ENCODE measurements at places on chromosomes 2 and 18. TPM values are rescaled to one million over a fixed set of nuclear protein-coding genes. Genes with fewer than 3 reads are reported as not detected.

Gene SAG
- not detected for total RNA-seq

GRCh38 chr2:197210430-197210829, 100.2 kb downstream of the ANKRD44 start:
- H3K4me3 ChIP-seq: no peak overlapping the region
- no peak overlapping the region for H3K27ac ChIP-seq
- H3K27me3 ChIP-seq: no peaks in the 10 kb centered on the region

- no peak for DNase-seq
- no peak overlapping the region for H3K4me3 ChIP-seq
- no peak overlapping the region for H3K27ac ChIP-seq
- H3K27me3 ChIP-seq: no peaks in the 10 kb centered on the region
Observed at GRCh38 chr18:72999971-73000607, 132.3 kb upstream of the NETO1 start.

GRCh38 chr18:37122877-37123276, 293.9 kb downstream of the KIAA1328 start:
- no peak overlapping the region for H3K4me3 ChIP-seq
- H3K27ac ChIP-seq: no peak overlapping the region
- no peaks in the 10 kb centered on the region for H3K27me3 ChIP-seq
- no peaks in the 10 kb centered on the region for H3K4me1 ChIP-seq

Gene CD207
- total RNA-seq: 0.59 TPM

GRCh38 chr18:9478545-9478944, 3.2 kb downstream of the RALBP1 start:
- no peak for DNase-seq
- H3K27ac ChIP-seq: no peak overlapping the region

DNA sequence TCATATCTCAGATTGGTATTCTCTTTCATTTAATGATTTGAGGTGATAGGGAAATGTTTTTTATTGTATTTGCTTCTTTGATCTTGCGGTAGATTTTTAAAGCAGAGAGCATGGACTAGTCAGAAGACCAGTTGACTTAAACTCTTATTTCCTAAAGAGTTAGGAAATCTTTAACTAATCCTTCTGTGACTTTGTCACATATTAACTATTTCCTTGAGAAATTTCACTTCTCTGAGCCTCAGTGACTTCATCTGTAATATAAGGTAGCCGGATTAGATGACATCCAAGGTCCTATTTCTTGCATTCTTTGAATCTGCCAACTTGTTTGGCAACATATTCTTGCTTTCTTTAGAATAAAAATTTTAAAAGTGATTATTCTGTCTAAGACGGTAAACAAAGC, 55.6 kb downstream of the MTX2 start:
- H3K27me3 ChIP-seq: no peaks in the 10 kb centered on the region
- no peak overlapping the region for H3K27ac ChIP-seq
- H3K4me1 ChIP-seq: peaks cover 5% of the 10 kb centered on the region
- H3K4me3 ChIP-seq: no peak overlapping the region
- H3K36me3 ChIP-seq: no peaks in the 10 kb centered on the region

GRCh38 chr18:5415031-5415430, 119.5 kb upstream of the ZBTB14 start:
- no peaks in the 10 kb centered on the region for H3K27me3 ChIP-seq
- H3K4me1 ChIP-seq: no peaks in the 10 kb centered on the region
- H3K27ac ChIP-seq: no peak overlapping the region
- no peak overlapping the region for H3K4me3 ChIP-seq
- H3K36me3 ChIP-seq: no peaks in the 10 kb centered on the region
- DNase-seq: no peak

DNA sequence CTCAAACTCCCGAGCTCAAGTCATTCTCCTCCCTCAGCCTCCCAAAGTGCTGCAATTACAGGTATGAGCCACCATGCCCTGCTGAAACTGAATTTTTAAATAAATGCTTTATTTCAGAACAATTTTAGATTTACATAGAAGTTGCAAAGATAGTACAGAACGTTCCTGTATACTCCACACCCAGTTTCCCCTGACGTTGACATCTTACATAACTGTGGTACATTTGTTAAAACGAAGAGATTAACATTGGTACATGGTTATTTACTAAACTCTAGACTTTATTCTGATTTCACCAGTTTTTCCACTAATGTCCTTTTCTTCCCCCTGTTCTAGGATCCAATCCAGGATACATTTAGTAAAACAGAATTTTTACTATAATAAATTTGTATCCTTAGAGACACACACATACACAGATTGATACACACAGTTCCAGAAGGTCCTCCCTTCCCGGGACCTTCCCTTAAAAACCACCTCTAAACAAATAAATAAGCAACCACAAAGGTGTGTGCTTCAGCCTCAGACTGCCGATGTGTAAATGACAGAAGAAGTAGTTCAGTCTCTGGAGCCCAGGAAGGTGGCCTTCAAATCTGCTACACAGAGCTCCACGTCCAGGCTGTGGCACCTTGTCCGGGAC, 6.9 kb downstream of the NEU2 start:
- no peak overlapping the region for H3K27ac ChIP-seq
- H3K4me1 ChIP-seq: no peaks in the 10 kb centered on the region
- H3K27me3 ChIP-seq: no peaks in the 10 kb centered on the region
- no peak for DNase-seq
- no peak overlapping the region for H3K4me3 ChIP-seq

Gene UGT1A10
- not detected for total RNA-seq

DNA sequence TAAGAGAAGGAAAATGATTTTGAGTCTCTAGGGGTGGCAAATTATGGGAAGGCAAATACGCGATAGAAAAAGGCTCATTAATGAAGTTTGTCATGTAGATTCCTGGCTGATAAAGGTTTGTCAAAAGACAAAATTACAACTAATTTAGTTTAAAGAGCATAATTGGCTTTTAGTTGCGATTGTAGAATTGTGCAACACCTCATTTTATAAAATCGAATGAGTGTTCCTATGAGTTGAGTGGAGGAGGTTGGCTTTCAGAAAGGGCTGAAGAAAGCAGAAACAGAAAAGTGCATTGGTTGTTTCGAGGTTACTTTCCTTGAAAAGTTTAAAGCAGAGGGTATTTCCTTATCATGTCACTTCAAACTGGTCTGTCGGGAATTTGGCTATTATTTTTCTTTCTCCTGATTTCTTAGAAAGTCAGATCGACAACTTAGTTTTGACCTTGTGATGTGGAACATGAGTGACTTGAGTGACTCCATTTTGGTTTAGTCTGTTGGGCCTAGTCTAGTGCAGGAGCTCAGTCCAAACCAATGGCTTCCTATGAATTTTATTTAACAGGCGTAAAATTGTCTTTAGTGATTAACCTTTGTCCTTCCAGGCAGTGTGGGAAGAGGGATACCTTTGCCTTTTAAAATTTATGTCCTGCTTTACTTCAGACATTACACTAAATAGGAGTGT, 2.2 kb upstream of the PCYOX1 start:
- no peak overlapping the region for H3K4me3 ChIP-seq
- H3K36me3 ChIP-seq: no peaks in the 10 kb centered on the region
- no peak overlapping the region for H3K27ac ChIP-seq

Gene RAMP1
- 32.8 TPM for total RNA-seq

GRCh38 chr18:69674292-69674877, 273.3 kb downstream of the CD226 start:
- DNase-seq: no peak
- H3K4me3 ChIP-seq: no peak overlapping the region
- H3K27ac ChIP-seq: no peak overlapping the region
- no peaks in the 10 kb centered on the region for H3K27me3 ChIP-seq

Gene CPS1
- 1.5 TPM for total RNA-seq

DNA sequence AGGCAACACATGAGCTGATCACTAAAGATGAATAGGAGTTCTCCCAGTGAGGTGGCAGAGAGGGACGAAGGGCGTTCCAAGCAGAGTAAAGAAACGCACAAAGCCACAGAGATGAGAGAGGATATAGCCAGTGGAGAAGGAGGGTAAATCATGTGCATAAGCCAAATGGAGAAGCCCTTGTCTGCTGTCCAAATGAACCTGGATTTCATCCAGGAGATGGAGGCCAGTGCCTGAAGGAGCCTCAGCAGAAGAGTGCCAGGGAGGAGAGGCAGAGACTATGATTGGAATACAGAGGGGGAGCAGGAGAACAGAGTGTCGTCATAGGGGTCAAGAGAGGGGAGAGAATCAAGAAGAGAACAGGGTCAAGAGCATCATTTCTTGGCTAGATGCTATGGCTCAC, 48.9 kb upstream of the STPG4 start:
- no peaks in the 10 kb centered on the region for H3K36me3 ChIP-seq
- no peaks in the 10 kb centered on the region for H3K27me3 ChIP-seq
- H3K4me3 ChIP-seq: no peak overlapping the region
- H3K27ac ChIP-seq: no peak overlapping the region
- no peak for DNase-seq

Gene ATP6V1C2
- total RNA-seq: 0.11 TPM

DNA sequence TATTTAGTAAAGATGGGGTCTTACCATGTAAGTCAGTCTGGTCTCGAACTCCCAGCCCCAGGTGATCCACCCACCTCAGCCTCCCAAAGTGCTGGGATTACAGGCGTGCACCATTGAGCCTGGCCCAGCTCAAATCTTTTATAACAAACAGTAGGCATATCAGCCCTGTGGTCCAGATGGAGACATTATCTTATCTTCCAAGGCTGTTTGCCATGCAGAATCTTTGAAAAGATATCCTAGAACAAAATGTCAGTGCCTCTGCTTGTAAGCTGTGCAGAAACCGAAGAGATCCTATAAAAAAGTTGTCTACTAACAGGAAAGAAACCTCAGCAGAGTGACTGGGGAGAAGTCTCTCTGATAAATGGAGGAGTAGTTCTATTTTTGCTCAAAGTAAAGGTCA, 142.1 kb downstream of the PTH2R start:
- H3K4me3 ChIP-seq: no peak overlapping the region
- H3K27ac ChIP-seq: no peak overlapping the region
- no peaks in the 10 kb centered on the region for H3K27me3 ChIP-seq
- DNase-seq: no peak
- no peaks in the 10 kb centered on the region for H3K4me1 ChIP-seq

- no peak overlapping the region for H3K27ac ChIP-seq
- H3K36me3 ChIP-seq: no peaks in the 10 kb centered on the region
- H3K4me1 ChIP-seq: no peaks in the 10 kb centered on the region
Observed at GRCh38 chr18:21163647-21164547, 52.3 kb upstream of the ROCK1 start.

Gene ELOA2
- not detected for total RNA-seq

GRCh38 chr2:220574038-220574437, 946.6 kb downstream of the SLC4A3 start:
- H3K27me3 ChIP-seq: no peaks in the 10 kb centered on the region
- no peak for DNase-seq
- no peaks in the 10 kb centered on the region for H3K4me1 ChIP-seq
- no peak overlapping the region for H3K27ac ChIP-seq
- no peak overlapping the region for H3K4me3 ChIP-seq
- H3K36me3 ChIP-seq: no peaks in the 10 kb centered on the region

DNA sequence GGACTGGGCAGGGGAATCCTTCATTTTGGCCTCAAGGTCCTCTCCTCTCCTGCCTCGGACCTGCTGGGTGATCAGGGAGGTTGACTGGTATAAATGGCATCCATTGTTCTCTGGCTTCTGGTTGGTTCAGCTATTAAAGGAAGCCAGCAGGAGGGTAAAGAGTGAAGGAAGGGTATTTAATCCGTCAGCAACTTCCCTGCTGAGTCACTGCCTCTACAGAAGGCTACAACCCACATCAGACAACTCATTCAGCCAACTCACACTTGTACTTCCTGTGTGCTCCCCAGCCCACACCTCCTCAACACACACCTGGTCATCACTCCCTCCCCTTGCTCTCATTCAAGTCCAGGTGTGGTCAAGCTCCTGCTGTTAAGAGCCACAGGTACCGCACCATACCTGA, 68.3 kb upstream of the MRPS9 start:
- H3K36me3 ChIP-seq: no peaks in the 10 kb centered on the region
- H3K27me3 ChIP-seq: no peaks in the 10 kb centered on the region
- DNase-seq: no peak

DNA sequence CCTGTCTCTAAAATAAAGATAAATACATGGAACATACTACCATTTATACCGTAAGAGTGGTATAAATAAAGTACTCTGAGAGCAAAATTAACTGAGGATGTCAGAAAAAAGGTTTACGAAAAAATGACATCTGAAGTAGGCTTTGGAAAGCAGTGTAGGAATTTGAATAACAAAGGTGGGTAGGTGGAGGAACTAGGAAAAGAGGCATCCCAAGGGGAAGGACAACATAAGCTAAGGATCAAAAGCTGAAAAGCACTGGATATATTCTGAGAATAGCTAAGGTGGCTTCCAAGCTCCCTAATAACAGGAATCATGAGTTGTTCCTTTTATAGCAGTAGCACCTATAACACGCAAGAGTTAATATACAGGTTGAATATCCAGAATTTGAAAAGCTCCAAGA, 91.3 kb downstream of the BAZ2B start:
- DNase-seq: no peak
- no peaks in the 10 kb centered on the region for H3K4me1 ChIP-seq
- H3K36me3 ChIP-seq: no peaks in the 10 kb centered on the region

GRCh38 chr2:14866736-14867352, 234.3 kb downstream of the LRATD1 start:
- no peaks in the 10 kb centered on the region for H3K36me3 ChIP-seq
- H3K4me3 ChIP-seq: no peak overlapping the region
- no peaks in the 10 kb centered on the region for H3K4me1 ChIP-seq
- H3K27me3 ChIP-seq: no peaks in the 10 kb centered on the region
- H3K27ac ChIP-seq: no peak overlapping the region

Gene CNGA3
- not detected for total RNA-seq

DNA sequence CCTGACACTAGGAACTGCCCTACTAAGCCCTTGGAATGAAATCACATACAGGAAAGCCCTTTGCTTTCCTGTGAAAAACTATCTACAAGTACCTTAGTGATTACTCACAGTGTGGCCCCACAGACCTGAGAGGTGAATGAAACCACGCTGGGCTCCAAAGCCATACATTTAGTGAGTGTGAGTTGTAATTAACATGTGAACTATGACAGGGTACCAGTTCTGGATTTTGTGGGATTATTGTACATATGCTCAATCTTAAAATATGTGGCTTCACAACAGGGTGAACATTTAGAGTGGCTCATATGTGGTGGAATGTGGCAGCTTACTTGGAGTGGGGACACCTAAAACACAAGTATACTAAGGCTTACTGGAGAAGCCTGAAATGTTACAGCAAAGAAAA, 12.3 kb downstream of the KCTD1 start:
- no peaks in the 10 kb centered on the region for H3K27me3 ChIP-seq
- H3K4me3 ChIP-seq: no peak overlapping the region
- no peaks in the 10 kb centered on the region for H3K36me3 ChIP-seq
- no peak for DNase-seq

DNA sequence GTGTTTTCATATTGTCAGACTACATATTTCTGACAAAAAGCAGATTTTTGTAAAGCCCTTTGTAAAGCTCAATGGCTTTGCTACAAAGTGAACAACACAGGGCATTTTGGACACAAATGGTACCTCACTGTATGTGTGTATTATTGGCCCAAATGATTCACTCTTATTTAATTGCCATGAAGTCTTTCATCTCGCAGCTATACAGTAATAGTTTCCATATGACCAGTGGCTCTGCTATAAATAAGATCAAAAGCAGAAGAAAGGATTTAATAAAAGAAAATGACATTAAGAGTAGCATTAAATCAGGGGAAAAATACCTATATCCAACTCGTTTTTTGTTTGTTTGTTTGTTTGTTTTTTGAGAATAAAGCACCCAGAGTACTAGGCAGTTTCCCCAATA, 284.0 kb upstream of the CCDC68 start:
- H3K4me3 ChIP-seq: no peak overlapping the region
- no peak for DNase-seq
- H3K27ac ChIP-seq: peak overlapping the region; percentile 50

- DNase-seq: no peak
- no peaks in the 10 kb centered on the region for H3K36me3 ChIP-seq
- H3K27me3 ChIP-seq: no peaks in the 10 kb centered on the region
- H3K4me1 ChIP-seq: no peaks in the 10 kb centered on the region
- H3K4me3 ChIP-seq: no peak overlapping the region
Observed at GRCh38 chr2:232504438-232504837, 15.8 kb upstream of the PRSS56 start.

GRCh38 chr18:22021701-22022100, 147.7 kb upstream of the GATA6 start:
- H3K27me3 ChIP-seq: no peaks in the 10 kb centered on the region
- no peak overlapping the region for H3K4me3 ChIP-seq
- H3K36me3 ChIP-seq: no peaks in the 10 kb centered on the region
